ENCODE measurements at places on chromosomes 6 and 20.

DNA sequence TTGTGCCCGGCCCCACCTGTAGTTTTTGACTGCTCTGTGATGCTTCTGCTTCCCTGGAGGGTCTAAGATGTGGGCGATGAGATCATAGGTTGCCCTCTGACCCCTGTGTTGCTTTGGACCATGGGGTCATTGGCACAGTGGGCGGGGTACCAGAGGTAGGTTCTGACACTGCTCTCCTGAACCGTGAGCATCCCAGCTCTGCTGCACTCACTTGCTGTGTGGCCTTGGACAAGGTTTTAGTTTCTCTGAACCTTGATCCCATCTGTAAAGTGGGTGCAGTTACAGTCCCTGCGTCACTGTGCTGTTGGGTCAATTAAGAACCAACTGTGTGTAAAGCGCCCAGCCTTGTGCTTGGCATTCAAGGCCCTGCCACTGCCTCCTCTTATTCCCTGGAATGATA lies 30.9 kb downstream of the SRC start:
- DNase-seq = no peak

DNA sequence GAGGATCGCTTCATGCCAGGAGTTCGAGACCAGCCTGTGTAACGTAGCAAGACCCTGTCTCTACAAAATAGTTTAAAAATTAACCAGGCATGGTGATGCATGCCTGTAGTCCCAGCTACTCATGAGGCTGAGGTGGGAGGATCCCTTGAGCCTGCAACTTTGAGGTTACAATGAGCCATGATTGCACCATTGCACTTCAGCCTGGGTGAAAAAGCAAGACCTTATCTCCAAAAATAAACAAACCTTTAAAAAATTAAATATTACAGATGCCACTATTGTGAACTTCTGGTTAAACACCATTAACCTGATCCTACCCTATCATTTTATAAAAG lies 116.8 kb downstream of the ARHGAP18 start:
- DNase-seq = no peak

DNA sequence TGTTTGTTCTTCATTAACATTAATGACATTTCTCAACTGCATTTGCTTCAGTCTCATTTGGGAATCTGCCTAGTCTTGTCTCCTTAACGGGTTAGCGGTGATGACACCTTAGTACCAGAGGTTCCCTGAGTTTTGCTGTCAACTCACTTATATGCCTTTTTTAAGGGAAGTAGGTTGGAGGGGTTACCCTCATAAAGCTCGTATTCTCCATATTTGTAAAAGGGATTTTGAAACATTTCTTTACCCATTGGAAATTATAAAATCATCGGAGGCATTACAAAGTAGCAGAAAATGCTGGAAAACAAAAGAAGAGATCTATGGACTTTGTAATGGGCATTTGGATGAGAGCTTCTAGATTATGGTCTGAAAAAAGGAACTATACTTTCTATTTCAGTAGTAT lies 88.7 kb upstream of the PRDM1 start:
- DNase-seq = no peak

DNA sequence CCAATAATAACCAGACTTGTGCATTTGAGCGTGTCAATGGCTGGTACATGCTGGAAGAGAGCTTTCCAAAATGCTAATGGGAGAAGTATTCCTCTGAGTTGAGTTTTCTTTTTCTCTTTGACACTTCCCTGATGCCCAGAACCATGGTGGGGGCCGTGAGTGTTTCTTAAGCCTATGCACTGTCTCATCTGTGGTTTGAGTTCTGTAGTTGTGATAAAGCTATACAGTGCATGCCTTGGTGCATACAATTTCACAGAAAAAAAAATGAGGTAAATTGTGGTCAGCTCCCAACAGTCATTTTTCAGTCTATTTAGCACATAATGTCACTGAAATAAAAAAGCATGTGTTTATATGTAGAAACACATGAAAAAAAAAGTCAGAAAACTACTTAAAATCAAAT lies 204.8 kb downstream of the HDGFL1 start:
- DNase-seq = no peak

GRCh38 chr6:53233309-53233708 lies 84.7 kb upstream of the GCM1 start:
- DNase-seq = no peak

DNA sequence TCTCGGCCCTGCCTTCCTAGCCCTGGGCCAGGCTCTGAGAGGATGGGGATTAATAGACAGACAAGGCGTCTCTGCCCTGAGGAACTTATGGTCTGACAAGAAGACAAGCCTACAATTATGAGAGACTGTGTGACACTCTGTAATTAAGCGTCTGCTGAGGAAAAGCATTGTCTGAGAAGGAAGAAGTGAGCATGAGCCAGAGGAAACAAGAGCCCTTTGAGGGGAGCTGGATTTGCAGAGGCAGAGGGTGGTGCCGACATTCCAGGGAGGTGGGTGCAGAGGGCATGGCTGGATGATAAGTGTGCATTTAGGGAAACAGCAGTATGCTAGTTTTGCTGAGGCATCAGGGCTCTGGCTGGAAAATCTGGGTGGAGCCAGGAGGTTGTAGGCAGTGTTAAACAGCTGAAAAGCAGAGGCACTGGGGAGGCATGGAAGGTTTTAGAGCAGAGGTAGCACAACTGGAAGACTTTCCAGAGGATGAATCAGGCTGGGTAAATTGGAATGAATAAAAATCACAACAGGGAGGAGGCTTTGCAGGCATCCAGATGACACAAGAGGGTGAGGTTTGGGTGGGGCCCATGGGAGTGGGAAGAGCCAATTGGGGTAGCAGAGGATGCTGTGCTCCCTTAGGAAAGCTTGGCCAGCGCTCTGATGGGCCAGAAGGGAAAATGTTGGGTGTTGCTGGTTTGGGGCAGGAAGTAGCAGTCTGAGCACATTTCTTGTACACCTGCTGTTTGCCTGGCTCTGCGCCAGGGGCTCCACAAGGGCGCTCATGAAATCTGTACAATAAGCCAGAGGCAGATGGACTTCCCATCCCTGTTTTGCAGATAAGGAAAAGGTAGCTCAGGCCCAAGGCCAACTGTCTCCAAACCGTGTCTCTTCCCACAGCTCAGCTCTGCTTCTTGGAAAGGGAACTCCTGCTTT lies 74.0 kb upstream of the MYL9 start:
- no peak for DNase-seq

DNA sequence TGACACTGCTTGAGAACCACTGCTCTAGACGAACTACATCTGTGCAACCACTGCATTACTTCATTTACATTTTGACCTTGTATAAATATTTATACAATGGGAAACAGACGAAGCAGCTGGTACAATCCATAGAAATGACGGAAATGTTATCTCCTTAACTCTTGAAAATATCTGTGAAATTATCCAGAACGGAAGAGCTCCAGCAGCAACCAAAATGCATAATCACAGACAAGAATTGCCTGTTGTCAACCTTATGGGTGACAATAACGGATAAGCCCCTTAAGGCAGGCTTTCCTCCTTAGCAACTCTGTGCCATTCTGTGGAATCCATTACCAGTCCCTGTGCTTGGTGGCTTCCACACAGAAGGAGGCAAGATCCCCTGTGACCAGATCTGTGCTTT lies 115.4 kb downstream of the DTNBP1 start:
- no peak for DNase-seq

DNA sequence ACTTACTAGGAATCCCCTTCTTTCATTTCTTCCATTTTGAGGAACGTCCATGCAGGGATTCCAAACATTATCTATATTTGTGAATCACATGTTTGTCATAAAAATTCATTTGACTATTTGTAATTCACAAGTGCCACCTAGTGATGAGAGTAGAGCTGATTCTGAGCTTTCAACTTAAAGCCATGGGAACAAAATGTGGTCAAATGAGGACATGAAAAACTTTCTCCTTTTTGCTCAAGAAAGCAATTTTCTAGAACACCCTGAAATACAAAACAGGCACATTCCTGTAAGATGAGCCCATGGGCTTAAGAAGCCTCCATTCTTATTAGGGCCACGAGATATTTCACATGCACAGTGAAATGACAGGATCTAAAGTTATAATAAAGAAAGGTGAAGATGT lies 12.3 kb downstream of the MAP3K7 start:
- no peak for DNase-seq
